ENCODE measurements at places on chromosomes 2 and 18.

- DNase-seq = no peak
These were observed 687.6 kb upstream of the HS6ST1 start for GRCh38 chr2:129006135-129006886.

- no peak for DNase-seq
These were observed 286.9 kb downstream of the INSIG2 start for GRCh38 chr2:118374974-118375755.

- DNase-seq = no peak
These were observed 139.6 kb upstream of the DCC start for GRCh38 chr18:52200406-52200805.

GRCh38 chr2:173191601-173192000, 116.0 kb downstream of the MAP3K20 start:
- no peak for DNase-seq

GRCh38 chr2:204040016-204040415, 103.5 kb downstream of the ICOS start:
- no peak for DNase-seq

Measured in 8988T (cell line).